ENCODE measurements at places on chromosomes 5 and 9.

DNA sequence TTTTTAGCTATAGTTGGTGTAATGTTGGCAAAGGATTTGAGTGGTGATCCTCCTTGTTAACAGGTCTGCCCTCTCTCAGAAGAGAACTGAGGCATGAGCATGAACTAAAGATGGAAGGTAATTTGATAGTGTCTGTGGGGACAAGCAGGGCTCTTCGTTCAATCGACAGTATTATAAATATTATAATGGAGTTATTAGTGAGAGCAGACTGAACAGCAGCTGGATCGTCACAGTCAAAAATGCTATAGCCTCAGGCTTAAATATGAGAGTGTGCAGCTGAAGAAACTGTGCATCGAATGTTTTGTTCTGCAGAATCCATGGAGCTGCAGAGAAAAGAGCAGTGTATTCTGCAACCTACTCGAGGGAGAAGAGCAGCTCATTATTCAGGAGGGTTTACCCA is 757.3 kb downstream of the DNAH5 start:
- DNase-seq, result peak; percentile 54

GRCh38 chr5:60295423-60295822 is 401.9 kb upstream of the PDE4D start:
- DNase-seq, result peak; percentile 47

DNA sequence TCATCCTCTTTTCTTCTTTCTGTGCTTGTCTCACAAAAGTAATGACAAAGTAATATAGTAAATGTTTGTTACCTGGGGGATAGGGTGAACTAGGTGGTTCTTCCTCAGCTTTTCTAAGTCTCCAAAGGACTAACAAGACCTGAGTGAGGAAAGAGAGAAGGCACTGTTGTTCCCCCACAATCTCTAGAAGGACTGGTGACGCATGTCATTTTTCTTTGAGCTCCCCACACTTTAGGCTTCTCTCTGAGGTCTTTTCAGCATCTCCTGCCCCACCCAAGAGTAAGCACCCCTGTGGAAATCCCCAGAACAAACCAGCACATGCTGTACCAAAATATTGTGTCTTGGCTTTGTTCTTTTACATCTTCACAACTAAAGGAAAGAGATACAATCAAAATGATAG is 2.4 kb upstream of the IL7R start:
- no peak for DNase-seq

- no peak for DNase-seq
Observed at GRCh38 chr9:80793706-80794105, 895.6 kb downstream of the TLE1 start.

DNA sequence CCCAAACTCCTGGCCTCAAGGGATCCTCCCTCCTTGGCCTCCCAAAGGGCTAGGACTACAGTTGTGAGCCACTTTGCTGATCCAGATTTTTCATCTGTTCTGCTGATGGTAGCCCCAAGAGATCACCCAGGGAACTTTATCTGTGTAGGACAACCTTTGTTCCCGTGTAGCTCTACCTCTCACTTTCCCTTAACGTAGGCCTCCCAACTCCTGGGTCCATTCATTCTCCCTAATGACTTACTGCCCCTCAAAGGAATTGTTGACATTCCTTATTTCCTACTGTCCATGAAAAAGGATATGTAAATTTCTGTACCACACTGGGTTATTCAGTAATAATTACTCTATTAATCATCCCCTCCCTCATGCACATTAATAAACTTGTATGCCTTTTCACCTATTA is 51.0 kb upstream of the PHF24 start:
- no peak for DNase-seq

- peak; percentile 50 for DNase-seq
Observed at GRCh38 chr5:60700416-60700757, 421 bp upstream of the DEPDC1B start.

- DNase-seq, result no peak
Observed at GRCh38 chr5:143418140-143418866, 14.8 kb upstream of the NR3C1 start.

- DNase-seq, result no peak
Observed at GRCh38 chr9:13487936-13488335, 208.4 kb upstream of the MPDZ start.
